CD4-positive, alpha-beta T cell treated with Interleukin-2 at 100 ng/mL for 4 hours (primary cell): ENCODE measurements at places on chromosomes 2 and 18.

DNA sequence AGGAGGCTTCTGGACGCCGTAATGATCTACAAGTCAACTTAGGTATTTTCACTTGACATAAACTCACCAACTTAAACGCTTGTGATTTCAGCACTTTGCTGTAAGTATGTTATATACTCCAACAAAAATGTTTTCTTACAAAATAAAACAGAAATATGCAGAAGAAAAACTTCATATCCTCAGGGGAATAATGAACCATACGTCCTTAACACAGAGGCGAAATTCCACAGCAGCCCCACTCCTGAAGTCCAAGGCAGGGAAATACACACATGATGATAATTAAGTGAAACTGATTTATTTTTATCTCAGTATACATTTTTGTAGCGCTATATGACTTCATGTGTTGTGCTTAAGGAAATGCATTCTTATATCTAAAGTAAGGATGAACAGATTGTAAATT lies 335.4 kb upstream of the VWC2L start:
- DNase-seq: no peak

- DNase-seq: no peak
Measured at GRCh38 chr2:97774425-97774824, 61.0 kb downstream of the ZAP70 start.

DNA sequence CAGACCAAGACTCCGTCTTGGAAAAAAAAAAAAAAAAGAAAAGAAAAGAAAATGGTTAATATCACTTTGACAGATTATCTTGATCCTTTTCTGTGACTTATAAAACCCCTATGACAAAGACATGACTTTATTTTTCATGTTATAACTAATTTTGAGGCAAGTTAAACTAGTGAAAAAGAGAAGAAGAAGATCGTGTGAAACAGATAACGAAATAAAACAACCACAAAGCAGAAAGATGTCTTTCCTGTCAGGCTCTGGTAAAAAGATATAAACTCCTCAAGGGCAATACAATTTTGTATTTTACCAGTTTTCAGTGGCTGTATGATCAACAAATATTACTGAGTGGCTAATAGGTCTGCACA lies 13.4 kb upstream of the RBMS1 start:
- DNase-seq: peak; percentile 22

GRCh38 chr2:202043475-202043874 lies 9.8 kb downstream of the FZD7 start:
- DNase-seq: no peak

DNA sequence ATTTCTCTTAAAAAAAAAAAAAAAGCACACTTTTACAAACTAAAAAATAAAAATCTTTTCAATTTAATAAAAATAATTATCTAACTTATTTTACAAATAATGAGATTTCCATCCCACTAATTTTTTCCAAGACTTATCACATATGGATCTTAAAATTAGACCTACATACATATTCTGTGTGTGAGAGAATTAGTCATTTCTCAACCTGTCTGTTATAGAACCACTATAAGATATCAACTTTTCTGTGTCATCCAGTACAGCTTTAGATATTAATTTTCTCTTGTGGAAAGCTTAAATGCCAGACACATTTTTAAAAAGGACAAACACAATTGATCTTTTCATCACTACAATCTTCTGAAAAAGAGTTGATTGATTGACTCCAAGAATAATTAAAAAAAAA lies 38.1 kb downstream of the FANCL start:
- DNase-seq: no peak

- DNase-seq: no peak
Measured at GRCh38 chr2:72145658-72146329, 1.9 kb downstream of the CYP26B1 start.

- no peak for DNase-seq
Measured at GRCh38 chr2:168037778-168038177, 209.6 kb downstream of the STK39 start.

- peak; percentile 15 for DNase-seq
Measured at GRCh38 chr2:134782792-134783191, 55.6 kb upstream of the ACMSD start.

DNA sequence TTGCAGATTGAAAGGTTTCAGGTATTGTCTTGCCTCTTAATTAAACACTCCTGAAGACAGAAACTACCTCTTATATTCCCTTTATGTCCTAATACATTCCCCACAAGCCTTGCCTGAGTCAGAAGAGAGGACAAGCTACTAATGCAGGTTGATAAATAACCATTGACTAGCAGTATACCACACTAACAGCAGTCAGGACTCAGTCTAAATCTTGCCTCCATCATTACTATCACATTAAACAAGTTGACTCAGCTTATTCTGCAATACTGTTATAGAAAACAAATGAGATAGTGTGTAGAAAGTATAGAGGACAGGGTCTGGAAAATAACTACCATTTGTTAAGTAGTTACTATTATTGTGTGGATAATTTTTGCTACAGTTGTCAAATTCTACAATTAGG lies 63.8 kb downstream of the TTC21B start:
- DNase-seq: no peak

GRCh38 chr2:156339110-156339847 lies 6.8 kb upstream of the NR4A2 start:
- no peak for DNase-seq

DNA sequence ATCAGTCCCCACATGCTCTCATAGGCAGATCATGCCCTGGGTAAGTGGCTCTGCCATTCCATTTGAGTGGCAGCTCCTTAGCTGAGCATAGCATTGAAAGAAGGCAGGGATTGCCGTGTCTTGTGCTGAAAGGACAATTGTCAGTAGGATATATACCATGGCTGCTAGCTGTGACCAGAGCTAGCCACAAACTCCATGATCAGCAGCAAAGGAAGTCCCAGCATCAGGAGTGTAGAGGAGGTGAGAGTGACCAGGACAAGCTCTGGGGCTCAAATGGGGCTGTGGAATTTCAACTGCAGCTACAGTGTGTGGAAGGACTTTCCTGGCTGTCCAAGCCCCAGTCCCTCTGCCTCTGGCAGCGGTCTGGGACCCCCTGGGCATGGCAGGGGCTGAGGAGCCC lies 54.4 kb upstream of the LGALSL start:
- no peak for DNase-seq

DNA sequence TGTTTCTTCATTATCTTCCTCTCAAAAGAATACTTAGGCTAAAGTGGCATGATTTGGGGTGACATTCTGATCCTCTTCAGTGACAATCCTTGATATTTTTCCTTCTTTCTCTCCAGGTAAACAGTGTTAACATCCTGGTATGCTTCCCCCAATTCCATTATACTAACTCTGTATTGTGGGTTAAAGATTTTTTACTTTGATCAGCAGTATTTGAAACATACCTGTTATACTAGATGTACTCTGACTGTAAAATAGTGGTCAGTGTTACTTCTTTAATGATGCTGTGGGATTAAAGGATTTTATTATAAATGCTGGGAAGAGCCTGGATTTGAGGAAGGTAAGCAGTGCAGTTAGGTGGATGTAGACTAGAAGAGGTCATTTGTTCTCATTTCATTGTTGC lies 48.8 kb downstream of the MSH2 start:
- DNase-seq: no peak

- no peak for DNase-seq
Measured at GRCh38 chr2:187051350-187051749, 202.4 kb upstream of the ZSWIM2 start.

- no peak for DNase-seq
Measured at GRCh38 chr18:9333441-9334328, 888 bp upstream of the TWSG1 start.

DNA sequence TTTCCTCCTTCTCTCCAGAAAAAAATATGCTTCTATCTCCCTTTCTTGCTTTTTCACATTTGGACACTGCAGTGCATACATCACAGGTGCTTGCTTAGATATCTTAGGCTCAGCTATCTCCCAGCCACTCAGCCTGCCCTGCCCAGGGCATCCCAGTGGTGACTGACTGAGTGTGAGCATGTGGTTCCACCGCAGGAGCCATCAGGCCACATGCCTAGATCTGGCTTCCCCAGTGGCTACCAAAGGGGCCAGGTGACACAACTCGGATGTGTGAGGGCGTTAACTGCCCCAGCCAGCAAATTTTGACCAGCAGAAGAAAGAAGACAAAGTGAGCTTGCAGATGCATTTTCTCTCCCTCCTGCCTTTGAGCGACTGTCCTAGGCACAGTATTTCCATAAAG lies 25.5 kb downstream of the SP5 start:
- no peak for DNase-seq

DNA sequence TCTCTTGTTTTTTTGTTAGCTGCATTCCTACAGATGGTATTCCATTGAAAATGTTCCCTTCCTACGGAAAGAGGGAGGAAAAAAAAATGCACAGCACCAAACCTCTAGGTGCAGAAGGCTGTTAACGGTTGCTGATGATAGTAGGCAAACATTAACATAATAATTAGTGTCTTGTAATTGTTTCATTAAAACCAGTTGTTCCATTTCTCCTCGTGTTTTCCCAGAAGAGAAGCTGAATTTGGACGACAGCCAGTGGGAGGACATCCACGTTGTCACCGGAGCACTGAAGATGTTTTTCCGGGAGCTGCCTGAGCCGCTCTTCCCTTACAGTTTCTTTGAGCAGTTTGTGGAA lies 494.7 kb downstream of the ARHGAP15 start:
- DNase-seq: no peak

GRCh38 chr2:136434251-136434715 lies 316.3 kb upstream of the CXCR4 start:
- no peak for DNase-seq

- DNase-seq: no peak
Measured at GRCh38 chr2:158667586-158667985, 127.5 kb upstream of the DAPL1 start.

GRCh38 chr2:58481670-58482069 lies 240.5 kb upstream of the FANCL start:
- no peak for DNase-seq

DNA sequence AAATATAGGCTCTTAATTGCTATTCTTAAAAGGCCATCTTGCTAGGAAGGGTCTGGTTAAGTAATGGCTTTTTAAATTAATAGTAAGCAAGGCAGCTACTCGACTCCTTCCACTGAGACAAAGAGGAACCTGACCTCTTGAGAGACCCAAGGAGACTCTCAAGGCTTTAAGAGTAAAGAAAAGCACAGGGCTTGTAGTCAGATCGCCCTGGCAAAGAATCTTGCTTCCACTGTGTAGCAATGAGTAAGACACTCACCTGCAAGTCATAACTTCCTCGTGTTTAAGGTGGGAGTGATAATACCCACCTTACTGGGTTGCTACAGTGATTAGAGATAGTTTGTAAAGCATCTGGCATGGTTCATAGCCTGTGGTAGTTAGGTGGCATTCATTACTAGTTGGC lies 274.5 kb downstream of the TSN start:
- no peak for DNase-seq

DNA sequence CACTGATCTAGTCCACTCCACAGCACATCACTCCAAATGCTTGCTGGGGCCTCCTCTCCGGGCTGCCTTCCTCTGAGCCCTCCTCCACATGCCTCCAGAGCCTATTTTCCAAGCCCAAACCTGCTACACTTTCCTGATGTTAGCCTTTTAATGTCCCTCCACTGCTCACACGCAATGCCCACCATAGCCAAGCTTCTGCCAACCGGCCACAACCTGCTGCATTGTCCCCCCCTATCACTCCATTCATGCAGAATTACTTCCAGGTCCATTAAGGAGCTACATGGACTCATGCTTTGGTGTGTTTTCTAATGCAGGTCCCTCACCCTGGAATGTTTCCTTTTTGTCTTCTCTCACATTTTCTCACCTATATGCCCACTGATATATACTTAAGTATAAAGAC lies 129.3 kb downstream of the MARCHF4 start:
- DNase-seq: no peak

DNA sequence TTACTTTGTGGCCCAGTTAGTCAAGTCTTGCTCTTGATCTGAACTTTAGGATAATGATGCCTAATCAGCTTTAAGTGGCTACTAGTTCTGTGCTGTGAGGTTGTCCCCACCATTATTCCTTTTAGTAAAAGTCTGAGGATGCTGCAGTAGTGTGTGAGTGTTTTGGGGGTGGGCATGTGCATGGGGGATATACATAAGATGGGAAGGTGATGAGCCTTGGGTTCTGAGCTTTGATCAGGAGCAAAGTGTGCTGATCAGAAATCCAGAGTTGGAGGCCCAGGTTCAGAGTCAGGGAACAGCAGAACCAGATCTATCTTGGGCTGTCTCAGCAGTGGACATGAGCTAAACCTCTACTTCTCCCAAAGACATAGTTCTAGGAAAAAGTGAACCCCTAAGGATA lies 66.8 kb downstream of the POLE4 start:
- no peak for DNase-seq

DNA sequence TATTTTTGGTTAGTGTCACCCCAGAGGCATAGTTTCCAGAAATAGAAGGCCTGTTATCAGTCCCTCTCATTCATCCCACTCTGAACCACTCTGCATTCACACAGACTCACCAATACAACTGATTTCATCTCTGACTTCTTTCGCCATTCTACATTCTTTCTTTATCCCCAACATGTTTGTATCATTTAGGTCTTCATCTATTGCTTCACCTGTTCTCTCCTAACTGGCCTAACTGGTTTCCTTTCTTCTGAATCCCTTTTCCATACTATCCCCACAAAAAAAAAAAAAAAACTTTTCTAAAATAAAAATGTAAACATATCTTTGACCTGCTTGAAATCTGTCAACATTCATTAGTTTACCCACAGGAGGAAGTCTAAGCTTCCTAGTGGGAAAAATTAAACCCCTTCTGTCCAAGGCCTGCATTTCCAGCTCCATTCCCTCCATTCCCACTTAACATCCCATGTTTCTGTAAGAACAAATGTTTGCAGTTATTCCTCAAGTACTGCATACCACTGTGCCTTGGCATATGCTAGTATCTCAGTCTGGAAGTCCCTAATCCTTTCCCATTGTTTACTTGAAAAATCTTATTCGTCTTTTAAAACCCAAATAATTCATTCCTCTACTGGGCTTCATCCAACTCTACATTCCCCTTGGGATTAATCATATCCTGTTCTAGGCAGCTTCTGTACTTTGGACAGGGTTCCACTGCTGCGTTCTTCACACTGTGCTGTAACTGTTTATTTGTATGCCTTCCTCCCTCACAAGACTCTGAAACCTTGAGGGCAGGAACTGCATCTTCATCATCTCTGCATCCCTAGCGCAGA lies 68.5 kb downstream of the FIGN start:
- no peak for DNase-seq

GRCh38 chr2:68918497-68918896 lies 34.2 kb downstream of the GKN2 start:
- DNase-seq: no peak

DNA sequence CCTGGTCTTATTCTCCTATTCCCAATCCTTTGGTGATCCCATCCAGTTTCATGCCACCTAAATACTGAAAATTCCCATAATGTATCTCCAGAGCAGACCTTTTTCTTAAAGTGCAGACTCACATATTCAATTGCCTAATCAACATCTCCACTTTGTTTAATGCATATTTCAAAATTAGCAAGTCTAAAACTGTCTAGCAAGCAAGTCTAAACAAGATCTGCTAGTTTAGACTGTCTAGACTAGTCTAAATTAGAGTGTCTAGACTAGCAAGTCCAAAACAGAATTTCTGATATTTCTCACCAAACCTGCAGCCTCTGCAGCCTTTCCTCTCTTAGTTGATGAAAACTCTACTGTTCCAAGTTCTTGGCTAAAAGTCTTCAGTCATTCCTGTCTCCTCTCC lies 44.6 kb downstream of the THUMPD2 start:
- DNase-seq: no peak
